ENCODE measurements at places on chromosomes 2 and 18.
A peak's percentile ranks its signal among the peaks of the same experiment; 100 is the strongest.

GRCh38 chr2:45343251-45344017, 267.6 kb downstream of the SRBD1 start:
- DNase-seq, result peak; percentile 84

DNA sequence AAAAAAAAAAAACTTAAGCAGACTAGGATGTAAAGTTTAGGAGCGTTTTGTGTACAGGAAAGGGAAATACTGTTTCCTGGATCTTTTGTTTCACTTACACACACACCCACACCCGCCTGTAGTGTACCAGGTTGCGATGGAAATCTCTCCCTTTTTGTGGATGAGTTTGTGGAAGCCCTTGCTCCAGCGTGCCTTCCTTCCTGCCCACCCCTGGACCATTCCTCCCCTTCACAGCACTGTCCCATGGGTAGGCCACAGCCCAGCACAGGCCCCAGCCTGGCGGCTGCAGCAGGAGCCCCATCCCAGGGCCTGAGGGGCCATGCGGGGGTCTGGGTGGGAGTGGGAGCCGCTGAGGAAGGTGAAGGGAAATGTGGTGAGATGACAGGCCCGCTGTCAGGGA, 15.1 kb downstream of the MALL start:
- DNase-seq, result no peak

DNA sequence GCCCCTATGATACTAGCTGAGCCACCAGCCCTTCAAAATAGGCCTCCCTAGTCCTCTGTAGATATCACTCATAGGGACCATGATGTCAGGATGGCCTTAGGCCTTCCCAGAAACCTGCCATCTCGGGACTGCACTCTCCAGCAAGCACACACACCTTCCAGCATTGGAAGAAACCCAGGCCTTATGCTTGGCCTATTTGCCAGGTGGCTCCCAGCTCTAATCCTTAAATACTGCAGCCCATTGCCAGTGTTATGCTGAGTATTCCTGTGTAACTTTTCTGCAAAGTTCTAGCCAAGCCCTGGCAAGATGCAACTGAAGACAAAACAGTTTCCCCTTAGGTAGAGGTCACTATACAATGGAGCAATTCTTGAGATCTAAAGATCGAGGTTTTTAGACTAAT, 316.5 kb downstream of the SETBP1 start:
- DNase-seq, result no peak

GRCh38 chr2:172647439-172647838, 88.2 kb upstream of the RAPGEF4 start:
- DNase-seq, result peak; percentile 62

- no peak for DNase-seq
These were observed 69.3 kb downstream of the VWA3B start for GRCh38 chr2:98156304-98156703.

- DNase-seq, result no peak
These were observed 322.6 kb downstream of the PRKCE start for GRCh38 chr2:45974056-45974455.

DNA sequence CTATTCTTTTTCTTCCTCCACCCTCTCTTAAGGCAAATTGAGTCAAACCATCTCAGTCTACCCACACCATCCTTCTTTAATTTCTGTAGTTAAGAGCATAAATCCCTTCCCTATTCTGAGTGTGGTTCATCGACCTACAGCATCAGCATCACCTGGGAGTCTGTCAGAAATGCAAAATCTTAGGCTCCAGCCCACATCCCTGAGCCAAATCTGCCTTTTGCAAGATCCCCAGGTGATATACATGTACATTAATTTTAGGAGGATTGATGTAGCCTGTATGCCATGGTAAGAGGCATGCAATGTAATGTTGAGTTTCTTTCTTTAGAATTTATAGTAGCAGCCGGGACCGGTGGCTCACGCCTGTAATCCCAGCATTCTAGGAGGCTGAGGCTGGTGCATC, 151.7 kb upstream of the TNP1 start:
- no peak for DNase-seq

Data from fibroblast of skin of back (primary cell).